ENCODE measurements at places on chromosomes 1 and 21.
A peak's percentile ranks its signal among the peaks of the same experiment; 100 is the strongest.

- DNase-seq, result no peak
Measured at GRCh38 chr1:84800090-84801073, 92.6 kb downstream of the LPAR3 start.

GRCh38 chr1:156760092-156760795, 7.1 kb upstream of the PRCC start:
- DNase-seq, result no peak

- no peak for DNase-seq
Measured at GRCh38 chr1:192749349-192749748, 59.5 kb upstream of the RGS2 start.

DNA sequence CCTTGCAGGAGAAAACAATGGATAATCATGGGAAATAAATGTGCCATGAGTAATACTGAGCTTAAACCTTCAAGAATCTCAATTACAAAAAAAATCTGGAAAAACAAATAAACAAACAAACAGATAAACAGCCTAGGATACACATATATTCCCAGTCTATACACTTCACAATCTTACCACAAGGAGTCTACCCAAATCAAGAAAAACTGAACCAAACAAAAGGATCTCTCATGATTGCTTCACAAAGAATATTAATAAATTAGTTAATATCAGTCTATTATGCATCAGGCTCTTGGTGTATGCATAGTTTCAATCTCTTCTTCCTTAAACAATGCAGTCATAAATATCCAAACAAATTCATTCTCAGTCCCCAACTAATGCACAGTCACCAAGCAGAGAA, 3.2 kb upstream of the ESRRG start:
- DNase-seq, result no peak

DNA sequence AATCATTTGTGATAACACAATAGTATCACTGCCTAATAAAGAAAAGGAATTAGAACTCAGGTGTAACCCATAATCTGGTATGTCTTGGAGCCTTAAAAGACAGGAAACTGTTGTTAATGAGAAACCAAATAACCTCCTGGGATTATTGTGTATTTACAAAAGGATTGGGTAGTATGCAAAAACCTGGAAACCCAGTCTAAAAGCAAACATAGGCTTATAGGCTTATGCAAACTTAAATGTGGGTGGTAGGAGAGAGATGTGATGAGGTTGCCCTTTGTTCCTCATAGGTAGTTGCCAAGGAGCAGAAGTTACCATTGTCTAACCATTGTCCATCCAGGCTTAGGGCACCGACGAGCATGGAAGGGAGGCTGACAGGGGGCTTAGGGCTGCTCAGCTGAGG, 165.8 kb downstream of the AK5 start:
- DNase-seq, result no peak

GRCh38 chr1:23466423-23466989, 17.5 kb downstream of the ASAP3 start:
- DNase-seq, result no peak

- peak; percentile 40 for DNase-seq
Measured at GRCh38 chr1:154479764-154480421, 22.1 kb upstream of the TDRD10 start.

DNA sequence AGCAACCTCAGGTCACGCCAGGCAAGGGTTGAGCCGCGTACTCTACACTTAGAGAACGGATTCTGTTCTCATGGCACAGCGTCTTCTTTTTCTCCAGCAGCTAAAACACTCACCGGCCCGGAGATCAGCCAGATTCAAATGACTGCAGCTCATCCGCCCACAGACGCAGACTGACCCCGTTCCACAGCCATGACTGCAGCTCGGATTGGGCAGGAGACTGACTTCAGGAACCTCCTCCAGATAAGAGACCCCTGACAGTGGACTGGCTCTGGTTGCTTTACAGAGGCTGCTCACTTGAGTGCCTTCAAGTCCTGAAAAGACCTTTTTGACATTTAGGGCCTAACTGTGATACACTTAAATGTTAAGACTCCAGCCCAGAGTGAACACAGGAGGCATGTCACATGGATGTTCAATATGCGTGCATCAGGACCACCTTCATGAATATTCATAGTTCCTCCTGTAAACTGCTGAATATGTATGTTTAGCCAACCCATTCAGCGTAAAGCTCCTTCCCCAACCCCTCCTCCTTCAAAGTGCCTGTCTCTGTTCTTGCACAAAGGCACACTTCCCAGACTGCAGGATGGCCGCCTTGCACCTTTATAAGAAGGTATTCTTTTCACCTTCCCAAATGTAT, 42.6 kb downstream of the BACE2 start:
- DNase-seq, result no peak

GRCh38 chr1:232150770-232151548, 479.0 kb downstream of the SIPA1L2 start:
- DNase-seq, result no peak

DNA sequence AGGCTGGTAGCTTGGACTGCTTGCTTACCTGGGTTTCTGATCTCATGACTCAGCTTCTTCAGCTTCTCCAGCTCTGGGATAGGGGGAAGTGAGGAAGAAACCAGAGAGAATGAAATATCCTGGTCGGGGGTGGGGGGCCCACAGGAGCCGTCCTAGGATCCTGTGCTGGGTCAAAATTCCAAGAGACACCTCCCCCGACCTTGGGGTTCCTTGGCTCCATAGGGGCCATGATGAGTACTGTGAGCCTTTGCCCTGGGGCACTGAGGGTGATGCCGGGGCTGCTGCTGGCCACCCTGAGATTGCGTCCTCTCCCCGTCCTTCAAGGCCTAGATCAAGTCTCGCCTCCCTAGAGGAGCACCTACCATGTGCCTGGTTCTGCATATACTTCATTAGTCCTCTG, 40.0 kb downstream of the MYOM3 start:
- DNase-seq, result no peak

GRCh38 chr1:203178083-203178482, 2.5 kb upstream of the MYBPH start:
- no peak for DNase-seq

GRCh38 chr1:180287988-180288705, 58.1 kb downstream of the LHX4 start:
- no peak for DNase-seq

DNA sequence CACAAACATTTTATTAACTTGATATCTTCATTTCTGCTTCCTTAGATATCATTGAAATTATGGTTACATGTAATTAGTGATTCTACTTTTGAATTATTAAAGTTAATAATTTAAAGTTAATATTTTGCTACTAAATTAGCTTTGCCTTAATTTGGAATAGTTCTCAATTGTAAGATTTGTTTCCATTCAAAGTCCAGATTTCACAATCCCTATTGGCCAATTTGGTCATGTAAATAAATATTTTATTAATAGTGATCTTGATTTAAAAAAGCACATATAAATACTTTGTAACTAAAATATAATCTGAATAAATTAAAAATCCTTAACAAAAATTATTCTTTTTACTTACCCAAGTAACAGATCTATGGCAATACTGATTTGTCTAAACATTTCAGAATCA, 1558.6 kb downstream of the NCAM2 start:
- no peak for DNase-seq

DNA sequence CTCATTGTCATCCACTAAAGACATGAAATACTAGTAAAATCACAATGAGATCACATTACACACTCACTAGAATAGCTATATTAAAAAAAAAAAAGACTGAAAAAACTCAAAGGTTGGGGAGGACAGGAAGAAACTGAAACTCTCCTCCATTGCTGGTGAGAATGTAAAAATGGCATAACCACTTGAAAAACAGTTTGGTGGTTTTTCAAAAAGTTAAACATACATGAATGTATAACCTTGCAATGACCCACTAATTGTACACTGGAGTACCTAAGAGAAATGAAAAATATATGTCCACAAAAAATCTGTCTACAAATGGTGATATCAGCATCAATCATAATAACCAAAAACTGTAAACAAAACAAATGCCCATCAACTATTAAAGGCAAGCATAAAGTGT, 44.0 kb downstream of the NRIP1 start:
- DNase-seq, result no peak

DNA sequence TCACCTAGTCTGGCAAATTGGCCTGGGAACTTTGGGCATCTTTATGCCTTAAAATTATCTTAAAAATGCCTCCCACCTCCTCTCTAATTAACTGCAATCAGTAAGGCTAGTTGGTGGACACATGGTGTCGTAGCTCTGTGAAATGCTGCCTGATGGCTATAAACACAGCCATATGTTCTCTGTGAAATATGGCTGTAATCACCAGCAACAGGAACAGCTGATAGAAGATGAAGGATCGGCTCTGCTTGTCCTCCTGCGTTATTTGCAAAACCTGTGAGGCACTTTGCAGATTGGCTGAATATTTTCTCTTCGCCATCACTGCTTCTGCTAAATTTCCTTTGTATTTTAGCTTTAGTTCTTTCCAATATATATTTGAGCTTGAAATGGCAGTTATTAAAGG, 419.6 kb downstream of the RWDD3 start:
- no peak for DNase-seq

DNA sequence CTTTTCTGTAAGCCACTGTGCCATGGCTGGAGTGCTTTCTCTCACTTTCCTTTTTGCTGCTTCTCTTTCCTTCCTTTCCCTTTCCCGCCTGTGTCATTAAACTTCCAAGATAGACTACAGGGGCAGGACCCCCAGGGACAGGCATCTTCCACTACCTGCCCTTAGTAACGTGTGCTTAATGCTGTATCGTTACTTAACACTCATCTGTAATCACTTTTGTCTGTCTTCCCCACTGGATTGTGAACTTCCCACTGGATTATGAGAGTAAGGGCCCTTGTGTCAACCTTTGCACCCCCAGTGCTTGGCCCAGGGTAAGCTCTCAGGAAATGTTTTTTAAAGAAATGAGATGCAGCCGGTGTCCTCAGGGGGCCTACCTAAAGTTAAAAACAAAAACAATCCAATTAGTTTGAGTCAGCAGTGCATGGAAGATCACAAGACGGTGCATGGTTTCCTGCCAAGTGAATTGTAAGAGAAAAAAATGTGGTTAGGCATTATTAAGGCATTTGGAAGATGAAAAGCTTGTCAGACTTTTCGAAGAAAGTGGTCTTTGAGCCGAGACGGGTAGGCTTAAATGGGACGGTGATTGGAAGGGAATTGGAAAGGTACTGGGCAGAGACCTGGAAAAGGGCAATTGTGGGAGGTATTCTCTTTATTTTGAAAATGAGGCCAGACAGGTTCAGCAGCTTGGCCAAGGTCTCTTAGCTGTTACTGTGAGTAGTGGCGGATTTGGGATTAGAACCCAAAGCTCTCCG, 958 bp downstream of the LYPLAL1 start:
- DNase-seq, result peak; percentile 54

DNA sequence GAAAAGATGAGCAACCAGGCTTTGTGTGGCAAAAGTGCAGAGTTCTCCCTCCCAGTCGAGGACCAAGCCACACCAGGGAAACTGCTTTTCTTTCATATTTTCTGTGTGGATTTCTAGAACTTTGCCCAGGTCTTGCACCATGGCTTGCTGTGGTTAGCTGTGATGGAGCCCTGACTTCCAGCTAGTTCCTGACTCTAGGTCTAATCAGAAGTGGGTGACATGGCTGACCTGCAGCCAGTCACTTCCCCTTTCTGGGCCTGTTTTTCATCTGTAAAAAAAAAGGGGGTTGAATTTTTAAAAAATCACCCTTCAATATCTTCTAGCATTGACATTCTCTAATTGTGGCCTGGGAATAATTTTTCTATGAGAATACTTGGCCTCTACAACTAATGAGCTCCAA, 491.2 kb upstream of the USP24 start:
- DNase-seq, result no peak

- DNase-seq, result no peak
Measured at GRCh38 chr1:26352338-26352679, 1.6 kb downstream of the CRYBG2 start.

All from skeletal muscle cell (primary cell).